Left lobe of liver (tissue), 2 donors: ENCODE measurements at places on chromosomes 5 and 9. TPM values are rescaled to one million over a fixed set of nuclear protein-coding genes. Genes with fewer than 3 reads are reported as not detected.

OR1Q1 gene
- total RNA-seq = not detected

DNA sequence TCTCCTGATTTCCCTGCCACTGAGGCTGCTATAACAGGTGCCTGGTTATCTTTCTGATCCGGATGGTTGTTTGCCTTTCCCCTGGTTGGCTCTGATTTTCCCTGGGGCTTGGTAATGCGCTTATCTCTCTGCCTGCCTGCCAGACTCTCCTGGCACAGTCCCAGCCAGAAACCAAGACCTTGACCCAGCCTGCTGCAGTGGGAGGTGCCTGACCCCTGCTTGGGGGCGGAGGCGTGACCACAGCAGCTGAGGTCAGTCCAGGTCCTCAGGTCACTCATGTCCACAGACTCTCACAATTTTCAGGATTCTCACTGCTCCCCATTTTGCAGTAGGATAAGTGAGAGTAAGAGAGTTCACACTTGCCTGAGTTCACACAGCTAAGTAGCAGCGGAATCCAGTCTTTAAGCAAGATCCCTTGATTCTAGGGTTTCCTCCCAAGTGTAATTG lies 24.4 kb upstream of the SYNPO start:
- DNase-seq = peak; percentile 98

- no peak for DNase-seq
Observed at GRCh38 chr5:87081511-87082372, 185.9 kb upstream of the RASA1 start.

FAM169A gene
- 3.4 TPM for total RNA-seq

DNA sequence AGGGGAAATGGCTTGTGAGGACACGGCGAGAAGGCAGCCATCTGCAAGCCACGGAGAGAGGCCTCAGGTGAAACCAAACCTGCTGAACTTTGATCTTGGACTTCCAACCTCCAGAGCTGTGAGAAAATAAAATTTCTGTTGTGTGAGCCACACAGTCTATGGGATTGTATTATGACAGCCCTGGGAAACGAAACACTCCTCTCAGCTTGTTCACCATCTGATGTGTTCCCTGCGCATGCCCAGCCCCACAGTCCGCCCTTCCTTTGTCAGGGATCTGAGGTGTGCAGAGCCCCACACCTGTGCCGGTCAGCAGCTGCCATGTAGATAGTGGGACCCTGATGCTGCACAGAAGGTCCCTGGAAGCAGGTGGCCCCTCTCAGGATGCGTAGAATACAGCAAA lies 34.1 kb downstream of the PLPP7 start:
- DNase-seq = no peak

GRCh38 chr5:135471726-135472125 lies 19.6 kb upstream of the TIFAB start:
- DNase-seq = no peak

LCN10 gene
- total RNA-seq = 0.15 TPM

GRCh38 chr9:69815313-69815712 lies 5.3 kb upstream of the CFAP95 start:
- no peak for DNase-seq

SHOC1 gene
- total RNA-seq = not detected

DNA sequence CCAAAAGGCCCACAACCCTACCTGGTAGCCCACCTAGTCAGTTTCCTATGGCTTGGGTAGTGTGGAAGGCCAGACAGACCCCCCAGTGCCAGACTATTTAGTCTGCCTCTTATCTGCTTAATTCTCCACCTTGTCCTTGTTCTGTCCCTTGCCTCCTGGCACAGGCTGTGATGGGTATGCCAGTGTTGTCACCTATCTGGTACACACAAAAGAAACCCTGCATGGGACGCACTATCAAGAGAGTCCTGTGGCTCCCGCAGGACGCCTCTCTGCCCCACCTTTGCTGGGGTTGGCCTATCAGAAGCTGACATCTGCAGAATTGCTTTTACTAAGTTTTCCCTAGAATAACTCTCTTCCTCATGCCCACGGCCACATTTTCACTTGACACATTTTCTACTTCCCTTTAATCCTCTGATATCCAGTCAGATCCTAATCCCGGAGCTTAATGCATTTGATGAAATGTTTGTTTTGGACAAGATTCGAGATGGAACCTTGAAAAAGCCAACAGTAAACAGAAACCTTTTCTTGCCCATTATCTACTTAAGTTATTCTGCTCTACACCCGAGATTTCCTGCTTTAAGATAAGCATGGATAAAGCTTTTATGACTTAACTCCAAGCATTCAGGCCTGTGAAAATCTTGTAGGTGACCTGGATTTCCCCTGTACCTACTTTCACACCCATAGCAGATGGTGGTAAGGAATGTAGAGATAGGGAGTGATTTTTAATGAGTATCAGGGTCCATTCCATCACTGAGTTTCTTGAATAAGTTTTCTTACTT lies 468.5 kb downstream of the ZNF608 start:
- DNase-seq = no peak

DNA sequence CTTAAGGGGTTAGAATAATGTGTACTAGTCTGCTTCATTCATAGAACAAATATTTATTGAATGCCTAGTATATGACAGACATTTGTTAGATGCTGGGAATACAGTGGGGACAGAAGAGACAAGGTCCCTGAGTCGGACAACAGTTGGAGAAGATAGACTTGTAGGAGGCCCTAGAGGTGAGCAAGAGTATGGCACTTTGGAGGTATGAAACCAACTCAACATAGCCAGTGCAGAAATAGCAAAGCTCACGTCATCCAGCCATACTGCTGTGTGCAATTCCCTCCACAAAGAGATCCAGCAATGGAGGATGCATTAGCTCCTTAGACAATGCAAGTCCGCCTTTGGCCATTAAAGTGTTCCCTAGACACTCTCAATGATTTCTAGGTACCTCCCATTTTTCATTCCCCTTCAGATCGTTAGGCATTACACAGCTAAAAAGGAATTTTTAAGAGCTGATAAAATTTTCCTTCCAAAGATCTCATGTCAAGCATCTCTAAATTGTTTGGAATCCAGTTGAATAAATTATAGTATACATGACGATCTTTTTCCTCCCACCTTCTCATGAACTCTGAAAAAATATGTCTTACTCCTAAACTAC lies 1949.6 kb upstream of the WWC1 start:
- DNase-seq = no peak

DNA sequence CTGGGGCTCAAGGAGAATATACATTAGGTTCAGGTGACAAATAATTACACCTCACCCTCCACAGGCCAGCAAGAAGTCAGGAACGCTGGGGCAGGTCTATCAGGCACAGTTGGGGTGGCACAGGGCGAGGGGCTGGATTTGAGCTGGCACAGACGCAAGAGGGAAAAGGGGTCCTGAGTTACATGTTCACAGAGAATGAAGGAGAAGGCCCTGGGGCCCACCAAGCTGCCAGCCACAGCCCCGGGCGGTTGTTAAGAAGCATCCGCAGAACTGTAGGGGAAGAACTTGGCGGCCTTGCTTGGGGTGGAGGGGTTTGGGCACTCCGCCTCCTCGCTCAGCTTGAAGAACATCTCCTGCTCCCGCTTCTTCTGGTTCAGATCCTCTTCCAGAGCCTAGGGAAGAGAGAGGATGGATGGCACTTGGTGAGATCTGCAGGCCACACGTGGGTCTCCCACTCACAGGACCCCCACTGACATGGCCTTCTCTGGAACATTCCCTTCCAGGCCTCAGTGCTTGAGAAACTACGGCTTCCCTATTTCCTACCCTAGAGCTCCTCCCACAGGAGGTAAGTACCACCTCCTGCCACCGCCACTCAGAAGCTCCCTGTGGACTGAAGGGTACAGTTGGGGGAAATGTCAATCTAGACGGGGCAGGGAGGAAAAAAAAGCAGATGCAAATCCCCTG lies 38.3 kb upstream of the FBXW11 start:
- DNase-seq = no peak

DNA sequence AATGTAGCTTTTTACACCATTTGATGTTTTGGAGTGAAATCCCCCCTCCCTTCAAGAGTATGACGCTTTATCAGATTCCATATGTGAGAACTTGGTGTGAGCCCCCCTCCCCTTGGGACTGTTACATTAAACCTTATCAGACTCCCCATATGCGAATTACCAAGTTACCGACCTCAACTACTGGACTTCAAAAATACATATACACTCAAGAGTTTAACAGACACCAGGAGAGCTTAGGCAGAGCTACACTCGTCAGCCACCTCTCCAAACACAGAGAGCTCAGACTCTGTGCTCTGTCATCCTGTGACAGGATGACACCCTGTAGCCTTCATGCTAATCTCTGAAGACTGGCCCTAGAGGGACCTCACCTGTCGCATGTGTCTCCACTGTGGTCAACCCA lies 50.2 kb downstream of the FAM114A2 start:
- DNase-seq = no peak

DNA sequence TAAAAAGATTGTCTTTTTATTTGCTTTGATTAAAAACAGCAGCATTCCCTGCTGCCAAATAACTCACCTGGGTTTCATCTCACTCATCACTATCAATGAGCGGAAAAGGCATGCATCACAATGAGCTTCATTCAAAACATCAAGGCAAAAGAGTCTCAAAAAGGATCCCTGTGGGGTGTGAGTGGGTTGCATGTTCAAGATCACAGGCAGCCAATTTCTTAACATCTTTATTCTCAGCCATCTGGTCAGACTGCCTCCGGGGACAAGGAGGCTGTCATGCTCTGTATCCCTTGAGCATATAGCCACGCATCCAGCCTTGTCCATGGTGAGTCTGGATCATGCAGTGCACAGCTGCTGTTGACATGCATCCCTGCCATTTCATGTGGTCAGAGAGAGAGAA lies 117.1 kb downstream of the ICE1 start:
- no peak for DNase-seq

LCN1 gene
- total RNA-seq = not detected

DNA sequence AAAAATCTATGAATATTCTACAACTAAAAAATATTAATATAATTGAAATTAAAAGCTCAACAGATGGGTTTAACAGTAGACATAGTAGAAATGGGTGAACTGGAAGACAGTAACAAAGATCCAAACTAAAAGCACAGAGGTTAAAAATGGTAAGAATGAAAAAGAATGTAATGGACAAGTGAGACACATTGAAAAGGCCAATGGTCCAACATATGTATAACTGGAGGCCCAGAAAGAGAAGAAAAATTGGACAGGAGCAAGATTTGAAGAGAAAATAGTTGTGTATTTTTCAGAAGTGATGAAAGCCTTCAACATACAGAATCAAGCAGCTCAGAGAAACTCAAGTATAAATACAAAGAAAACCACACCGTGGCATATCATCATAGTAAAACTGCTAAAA lies 58.6 kb downstream of the PCDHGC5 start:
- DNase-seq = no peak

NR4A3 gene
- total RNA-seq = 0.13 TPM

DNA sequence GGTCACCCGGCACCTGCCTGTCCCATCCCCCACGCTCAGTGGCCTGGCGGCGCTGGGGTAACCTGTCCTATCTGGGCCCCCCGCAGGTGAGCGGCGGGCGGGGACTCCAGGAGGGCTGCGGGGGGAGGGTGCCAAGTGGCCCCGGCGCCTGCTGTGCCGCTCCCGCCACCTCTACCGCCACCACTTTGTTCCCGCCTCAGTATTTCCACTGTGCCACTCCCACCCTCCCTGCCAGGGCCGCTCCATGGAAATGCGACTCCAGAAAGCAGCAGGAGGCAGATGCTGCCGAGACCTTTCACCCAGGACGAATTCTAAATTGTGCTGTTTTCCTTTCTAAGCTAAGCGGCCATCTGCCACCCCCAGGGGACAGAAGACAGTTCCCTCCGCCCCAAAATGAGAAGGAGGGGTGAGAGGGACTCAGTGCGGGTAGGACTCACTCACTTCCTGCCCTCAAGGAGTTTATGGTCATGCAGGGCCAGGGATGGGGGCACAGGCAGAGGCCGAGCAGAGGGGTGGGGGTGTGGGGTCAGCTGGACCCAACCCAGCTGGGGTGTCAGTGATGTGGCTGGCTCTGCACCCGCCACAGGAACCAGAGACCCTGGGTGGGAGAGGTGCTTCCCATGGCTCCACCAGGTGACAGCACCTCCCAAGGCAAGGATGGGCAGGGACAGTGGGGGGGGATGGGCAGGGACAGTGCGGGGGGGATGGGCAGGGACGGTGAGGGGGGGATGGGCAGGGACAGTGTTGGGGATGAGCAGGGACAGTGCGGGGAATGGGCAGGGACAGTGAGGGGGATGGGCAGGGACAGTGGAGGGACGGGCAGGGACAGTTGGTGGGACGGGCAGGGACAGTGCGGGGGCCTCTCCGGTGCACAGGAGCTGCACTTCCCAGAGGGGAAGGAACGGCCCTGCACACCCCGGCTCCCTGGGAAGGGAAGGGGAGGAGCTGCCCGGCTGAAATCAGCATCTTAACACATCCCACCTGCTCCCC lies 17.8 kb downstream of the NOTCH1 start:
- DNase-seq = no peak

DNA sequence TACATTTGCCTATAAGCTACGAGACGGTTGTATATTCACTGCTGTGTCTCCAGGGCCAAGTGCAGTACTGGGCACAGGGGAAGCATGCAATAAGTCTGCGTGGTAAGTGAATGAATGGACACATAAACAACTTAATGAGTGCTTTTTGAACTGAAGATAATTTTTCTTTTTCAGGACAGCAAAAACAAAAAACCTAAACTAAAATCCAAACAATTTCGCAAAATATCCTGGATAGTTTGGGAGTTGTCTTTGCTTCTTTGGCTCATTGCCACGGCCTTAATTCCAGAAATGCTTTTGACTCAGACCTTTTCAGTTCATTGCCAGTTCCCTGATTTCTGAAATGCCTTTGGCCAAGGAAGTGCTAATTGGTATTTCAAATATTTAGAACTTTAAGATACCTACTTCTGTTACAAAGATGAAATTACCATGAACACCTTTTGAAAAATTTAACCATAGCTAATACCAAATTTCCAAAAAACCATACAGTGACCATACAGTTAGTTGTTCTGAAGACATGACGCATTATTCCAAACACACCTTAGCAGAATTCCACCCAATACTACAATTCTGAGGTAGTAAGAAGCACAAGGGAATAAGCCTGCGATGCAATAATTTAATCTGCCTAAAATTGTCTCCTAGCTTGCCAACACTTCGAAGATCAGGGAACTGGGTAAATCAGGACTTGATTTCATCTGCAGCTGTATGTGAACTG lies 42.8 kb downstream of the TEK start:
- no peak for DNase-seq

GRCh38 chr5:87868792-87869191 lies 399.9 kb downstream of the TMEM161B start:
- no peak for DNase-seq

DNA sequence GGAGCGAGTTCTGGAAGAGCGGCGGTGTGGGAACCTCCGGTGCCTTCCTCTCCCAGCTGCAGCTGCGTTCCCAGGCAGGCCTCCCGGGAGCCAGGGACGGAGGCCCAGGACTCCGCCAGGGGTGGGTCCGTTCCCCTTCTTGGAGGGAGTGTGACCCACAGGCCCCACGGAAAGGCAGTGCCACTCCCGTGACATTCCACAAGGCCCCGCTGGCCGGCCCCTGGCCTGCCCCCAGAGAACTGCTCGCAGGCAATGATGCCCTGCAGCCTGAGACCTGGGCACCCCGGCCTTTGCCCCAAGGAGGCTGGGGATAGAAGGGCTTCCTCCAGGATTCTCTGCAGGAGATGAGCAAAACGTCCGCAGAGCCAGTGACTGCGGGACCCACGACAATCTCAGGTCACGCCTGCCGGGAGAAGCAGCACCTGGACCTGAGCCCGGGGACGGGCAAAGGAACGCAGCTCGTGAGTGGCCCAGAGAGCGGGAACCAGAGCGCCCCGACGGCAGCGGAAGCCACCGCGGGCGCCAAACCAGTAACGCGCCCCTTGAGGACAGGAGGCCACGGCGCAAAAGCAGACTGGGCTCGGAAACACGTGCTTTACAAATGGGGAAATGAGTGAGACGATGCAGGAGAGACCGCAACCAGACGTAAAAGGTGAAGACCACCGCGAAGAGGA lies 9.3 kb downstream of the OBP2B start:
- no peak for DNase-seq
